Body of pancreas (tissue), 4 donors: ENCODE measurements at places on chromosomes 13 and 19. TPM values are rescaled to one million over a fixed set of nuclear protein-coding genes. Genes with fewer than 3 reads are reported as not detected.

Gene VSTM1
- total RNA-seq = not detected

Gene C19orf85
- total RNA-seq = not detected

Gene ZNF737
- total RNA-seq = 16.8 TPM

Gene ZFP82
- total RNA-seq = 0.78 TPM

Gene ZNF562
- total RNA-seq = 9.1 TPM

Gene SERP2
- 5.2 TPM for total RNA-seq

Gene SIAH3
- not detected for total RNA-seq

DNA sequence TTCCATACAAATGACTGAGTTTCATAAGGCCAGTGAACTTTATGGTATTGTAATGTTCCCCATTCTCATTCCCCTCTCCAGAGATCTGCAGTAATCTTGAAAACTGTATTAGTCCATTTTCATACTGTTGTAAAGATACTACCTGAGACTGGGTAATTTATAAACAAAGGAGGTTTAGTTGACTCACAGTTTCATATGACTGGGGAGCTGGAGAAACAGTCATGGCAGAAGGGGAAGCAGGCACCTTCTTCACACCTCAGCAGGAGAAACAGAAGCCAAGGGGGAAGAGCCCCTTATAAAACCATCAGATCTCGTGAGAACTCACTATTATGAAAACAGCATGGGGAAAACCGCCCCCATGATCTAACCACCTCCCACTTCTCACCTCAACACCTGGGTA, 318.7 kb upstream of the KLF12 start:
- H3K36me3 ChIP-seq = no peaks in the 10 kb centered on the region
- DNase-seq = no peak
- H3K27ac ChIP-seq = no peak overlapping the region
- no peaks in the 10 kb centered on the region for H3K4me1 ChIP-seq

- peaks cover 18% of the 10 kb centered on the region for H3K4me1 ChIP-seq
- no peak overlapping the region for H3K27ac ChIP-seq
- DNase-seq = no peak
- no peaks in the 10 kb centered on the region for H3K27me3 ChIP-seq
Measured at GRCh38 chr19:57437931-57438330, 2.8 kb downstream of the ZNF749 start.

GRCh38 chr19:18225355-18225701, 910 bp downstream of the PDE4C start:
- H3K4me3 ChIP-seq = no peak overlapping the region
- H3K4me1 ChIP-seq = peaks cover 26% of the 10 kb centered on the region
- no peaks in the 10 kb centered on the region for H3K36me3 ChIP-seq
- no peak for DNase-seq
- H3K27ac ChIP-seq = no peak overlapping the region
- peaks cover 13% of the 10 kb centered on the region for H3K27me3 ChIP-seq

DNA sequence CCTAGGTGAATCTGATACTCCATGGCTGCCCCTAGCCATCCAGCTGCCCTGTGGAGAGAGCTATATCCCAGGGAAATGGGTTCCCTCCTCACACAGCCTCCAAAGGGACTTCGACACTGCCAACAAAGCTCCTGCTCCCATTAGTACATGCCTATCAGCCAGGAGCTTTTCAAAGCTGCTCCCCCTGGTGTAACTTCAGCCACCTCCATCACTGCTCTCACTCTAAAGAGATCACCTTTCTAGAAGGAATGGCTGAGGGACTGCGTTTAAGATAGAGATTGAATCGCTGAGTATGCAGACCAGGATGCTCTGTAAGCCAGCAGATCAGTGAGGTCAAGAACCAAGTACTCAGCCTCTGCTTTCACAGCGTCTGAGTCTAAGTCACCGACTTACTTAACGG, 213.7 kb downstream of the NALCN start:
- H3K4me1 ChIP-seq = no peaks in the 10 kb centered on the region
- H3K27me3 ChIP-seq = no peaks in the 10 kb centered on the region

DNA sequence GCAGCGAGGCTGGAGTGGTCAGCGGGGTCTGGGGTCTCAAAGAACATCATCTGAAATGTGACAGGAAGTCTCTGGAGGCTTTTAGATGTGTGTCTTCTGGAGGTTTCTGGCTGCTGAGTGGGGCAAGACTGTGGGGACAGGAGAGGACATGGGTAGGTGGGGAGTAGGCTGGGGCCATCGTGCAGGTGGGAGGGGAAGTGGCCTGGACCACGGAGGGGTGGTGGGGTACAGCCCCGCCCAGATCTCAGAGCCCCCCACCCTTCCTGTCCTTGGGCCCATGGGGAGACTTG, 6.2 kb downstream of the AP1M1 start:
- no peak overlapping the region for H3K27ac ChIP-seq
- DNase-seq = no peak
- no peaks in the 10 kb centered on the region for H3K27me3 ChIP-seq
- no peaks in the 10 kb centered on the region for H3K36me3 ChIP-seq
- peaks cover 4% of the 10 kb centered on the region for H3K4me1 ChIP-seq

DNA sequence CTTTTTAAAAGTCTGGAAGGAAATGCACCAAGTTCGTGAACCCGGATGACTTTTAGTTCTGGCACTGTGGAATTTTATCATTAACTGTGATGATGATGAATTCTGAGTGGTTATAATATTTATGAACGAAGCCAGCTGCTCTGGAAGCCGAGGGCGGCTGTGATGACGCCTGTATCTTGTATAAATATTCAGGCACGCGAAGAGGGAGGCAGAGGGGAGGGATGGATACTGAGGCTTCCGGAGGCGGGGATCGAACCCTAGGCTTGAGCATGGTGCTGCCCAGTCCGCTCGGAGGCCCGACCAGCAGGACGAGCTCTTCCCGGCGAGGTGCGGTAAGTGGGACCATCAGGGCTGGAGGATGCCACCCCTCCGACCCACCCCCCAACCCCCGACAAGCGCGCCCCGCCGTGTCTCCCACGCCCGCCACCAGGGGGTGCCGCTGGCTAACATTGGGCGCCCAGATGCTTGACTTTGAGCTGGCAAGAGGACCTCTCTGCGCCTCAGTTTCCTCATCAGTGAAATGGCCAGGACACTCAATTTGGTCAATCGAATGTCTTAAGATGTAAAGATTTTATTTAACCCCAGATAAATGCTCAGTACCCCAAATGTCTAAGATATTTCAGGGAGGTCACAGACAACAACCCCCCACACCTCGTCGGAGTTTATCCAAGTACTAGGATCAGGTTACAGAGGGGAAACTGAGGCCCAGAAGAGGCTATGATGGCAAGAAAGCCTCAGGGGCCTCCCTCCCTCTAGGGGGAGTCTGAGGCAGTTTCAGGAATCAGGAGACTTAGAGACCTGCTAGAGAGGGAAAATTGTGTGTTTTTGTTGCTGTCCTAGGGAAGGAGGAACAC, 4.5 kb upstream of the RAB3A start:
- H3K4me1 ChIP-seq = peaks cover 16% of the 10 kb centered on the region
- no peaks in the 10 kb centered on the region for H3K36me3 ChIP-seq
- no peak overlapping the region for H3K4me3 ChIP-seq

GRCh38 chr13:27088619-27089018, 83.0 kb downstream of the USP12 start:
- H3K27me3 ChIP-seq = no peaks in the 10 kb centered on the region
- DNase-seq = no peak
- H3K36me3 ChIP-seq = peaks cover 1% of the 10 kb centered on the region
- H3K4me3 ChIP-seq = no peak overlapping the region
- H3K4me1 ChIP-seq = no peaks in the 10 kb centered on the region

DNA sequence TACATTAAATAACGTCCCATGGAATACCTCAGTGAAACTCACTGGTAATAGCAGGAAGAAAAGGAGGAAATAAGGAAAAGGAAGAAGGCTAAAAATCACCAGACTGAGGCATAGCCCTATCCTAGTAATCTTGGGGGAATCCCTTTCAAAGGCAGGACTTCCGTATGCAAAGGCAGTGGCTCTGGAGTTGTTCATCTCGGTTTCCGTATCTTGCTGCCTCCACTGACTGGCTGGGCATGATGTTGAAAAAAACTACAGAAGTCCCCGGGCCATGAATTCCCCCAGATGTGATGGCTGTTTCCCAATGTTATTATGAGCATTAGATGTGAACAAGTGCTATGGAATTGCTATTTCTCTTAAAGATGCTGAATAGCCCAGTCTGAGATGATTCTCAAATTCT, 5.5 kb downstream of the FPR2 start:
- no peak overlapping the region for H3K4me3 ChIP-seq
- DNase-seq = no peak
- no peaks in the 10 kb centered on the region for H3K27me3 ChIP-seq
- no peaks in the 10 kb centered on the region for H3K36me3 ChIP-seq

DNA sequence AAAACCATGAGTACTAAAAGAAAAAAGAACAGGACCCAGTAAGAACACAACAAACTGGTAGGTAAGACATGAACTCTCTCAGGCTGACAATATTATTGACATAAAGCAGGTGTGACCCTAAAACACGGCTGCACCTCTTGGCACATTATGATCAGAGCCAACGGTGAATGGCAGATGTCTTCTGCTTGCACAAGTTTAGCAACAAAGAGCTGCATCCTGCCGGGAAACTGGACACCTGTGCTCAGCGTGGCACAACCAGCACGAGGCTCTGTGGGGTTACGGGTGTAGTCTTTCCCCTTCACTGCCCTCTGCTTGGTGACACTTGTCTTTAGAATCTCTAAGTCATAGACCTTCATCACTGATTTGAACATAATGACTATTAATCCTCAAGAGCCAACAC, 97.9 kb downstream of the DOCK9 start:
- peaks cover 13% of the 10 kb centered on the region for H3K36me3 ChIP-seq
- H3K27me3 ChIP-seq = no peaks in the 10 kb centered on the region
- H3K27ac ChIP-seq = no peak overlapping the region
- no peak overlapping the region for H3K4me3 ChIP-seq
- DNase-seq = no peak

DNA sequence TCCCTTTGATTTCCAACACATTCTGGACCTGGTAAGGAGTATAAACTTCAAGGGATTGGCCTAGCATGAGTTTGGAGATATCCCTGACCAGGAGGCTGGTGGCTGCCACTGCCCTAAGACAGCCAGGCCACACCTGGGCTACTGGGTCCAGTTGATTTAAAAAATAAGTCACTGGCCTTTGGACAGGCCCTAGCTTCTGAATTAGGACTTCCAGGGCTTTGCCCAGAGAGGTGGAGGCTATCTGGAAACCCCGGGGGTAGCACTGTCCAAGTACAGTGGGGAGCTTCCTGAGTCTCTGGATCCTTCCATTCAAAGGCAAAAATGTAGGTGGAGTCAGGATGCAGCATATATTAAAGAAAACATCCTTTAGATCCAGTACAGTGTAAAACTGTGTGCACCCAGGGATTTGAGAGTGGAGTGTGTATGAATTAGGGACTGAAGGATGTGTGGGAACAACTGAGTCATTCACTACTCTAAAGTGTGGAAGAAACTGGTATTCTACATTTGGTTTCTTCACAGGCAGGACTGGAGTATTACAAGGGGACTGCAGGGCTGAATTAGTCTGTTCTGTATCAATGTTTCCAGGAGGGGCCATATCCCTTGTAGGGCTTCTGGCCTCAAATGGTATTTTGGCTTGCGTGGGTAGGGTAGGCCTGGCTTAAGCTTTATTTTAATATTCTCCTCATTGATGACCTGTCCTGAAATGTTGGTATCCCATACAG, 14.8 kb upstream of the FCGBP start:
- H3K36me3 ChIP-seq = no peaks in the 10 kb centered on the region
- H3K4me1 ChIP-seq = peaks cover 11% of the 10 kb centered on the region
- DNase-seq = no peak
- H3K27ac ChIP-seq = no peak overlapping the region
